Stimulated activated CD4-positive, alpha-beta T cell treated with anti-CD3 and anti-CD28 coated beads, Interleukin-1b, Interleukin-23, amount 100 ng/mL, for 4 hours (primary cell): ENCODE measurements at places on chromosomes 2 and 18.

DNA sequence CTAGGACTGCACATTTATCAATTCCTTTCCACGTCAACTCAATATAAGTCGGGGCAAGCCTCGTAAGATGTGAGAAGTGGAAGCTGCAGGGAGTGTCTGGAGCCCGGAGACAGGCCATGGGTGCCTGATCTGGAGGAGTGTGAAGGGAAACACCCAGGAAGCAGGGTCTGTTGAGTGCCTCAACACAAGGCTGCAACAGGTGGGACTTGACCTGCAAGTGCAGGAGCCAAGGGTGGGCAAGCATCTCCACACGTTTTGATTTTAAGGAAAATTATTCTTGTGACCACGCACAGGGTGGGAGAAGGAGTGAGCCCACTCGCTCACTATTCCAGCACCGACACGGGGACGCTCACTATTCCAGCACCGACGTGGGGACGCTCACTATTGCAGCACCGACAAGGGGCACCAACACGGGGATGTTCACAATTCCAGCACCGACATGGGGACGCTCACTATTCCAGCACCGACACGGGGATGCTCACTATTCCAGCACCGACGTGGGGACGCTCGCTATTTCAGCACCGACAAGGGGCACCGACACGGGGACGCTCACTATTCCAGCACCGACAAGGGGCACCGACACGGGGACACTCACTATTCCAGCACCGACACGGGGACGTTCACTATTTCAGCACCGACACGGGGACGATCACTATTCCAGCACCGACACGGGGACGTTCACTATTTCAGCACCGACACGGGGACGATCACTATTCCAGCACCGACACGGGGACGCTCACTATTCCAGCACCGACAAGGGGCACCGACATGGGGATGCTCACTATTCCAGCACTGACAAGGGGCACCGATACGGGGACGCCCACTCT lies 197.3 kb downstream of the EIPR1 start:
- DNase-seq: no peak

DNA sequence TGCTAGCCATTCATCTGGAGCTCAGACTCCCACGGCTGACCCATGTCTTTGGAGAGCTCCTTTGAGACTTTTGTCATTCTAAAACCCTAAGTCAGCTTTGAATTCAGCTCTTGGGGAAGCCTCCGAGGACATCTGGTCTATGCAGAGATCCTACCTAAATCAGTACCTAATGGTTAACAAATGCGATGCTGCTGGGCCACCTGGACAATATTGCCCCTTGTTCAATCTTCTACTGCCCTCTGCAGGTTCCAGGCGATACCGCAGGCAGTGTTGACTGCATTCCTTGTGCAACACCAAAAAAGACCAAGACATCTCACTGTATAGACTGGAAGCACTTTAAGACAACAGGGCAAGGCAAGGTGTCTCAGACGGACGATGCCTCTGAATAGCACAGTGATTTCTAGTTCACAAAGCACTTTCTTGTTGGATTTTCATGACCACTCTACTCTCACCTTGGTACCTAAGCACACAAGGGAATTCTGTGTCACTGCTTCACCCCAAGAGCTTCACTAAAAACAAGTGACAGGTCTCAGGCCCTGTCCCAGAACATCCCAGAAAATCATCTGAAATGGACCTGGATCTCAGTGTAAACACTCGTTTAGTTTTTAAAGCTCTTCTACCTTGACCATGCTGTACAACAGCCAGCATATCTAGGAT lies 80.9 kb downstream of the XDH start:
- peak; percentile 64 for DNase-seq

DNA sequence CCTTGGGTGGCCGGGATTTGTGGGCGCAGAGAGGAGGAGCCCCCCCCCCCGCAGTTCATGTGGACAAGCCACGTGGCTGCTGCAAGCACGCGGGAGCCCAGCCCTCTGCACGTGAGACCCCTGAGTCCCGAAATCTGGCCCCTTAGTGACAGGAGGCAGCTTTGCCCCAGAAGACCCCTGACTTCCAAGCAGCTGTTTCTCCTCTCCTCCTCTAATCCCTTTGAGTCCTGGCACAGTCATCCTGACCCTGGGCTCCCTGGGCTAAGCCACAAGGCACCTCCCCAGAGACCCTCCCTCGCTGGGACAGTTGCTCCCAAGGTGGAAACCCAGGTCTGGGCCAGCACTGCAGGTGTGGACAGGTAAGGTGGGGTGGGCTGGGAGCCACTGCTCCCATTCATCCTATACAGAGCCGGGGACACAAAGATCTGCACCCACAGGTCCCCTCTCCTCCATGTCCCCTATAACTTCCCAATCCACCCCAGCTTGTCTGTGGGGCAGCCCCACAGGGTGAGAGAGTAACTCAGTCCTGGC lies 923 bp downstream of the TEKT4 start:
- DNase-seq: no peak

DNA sequence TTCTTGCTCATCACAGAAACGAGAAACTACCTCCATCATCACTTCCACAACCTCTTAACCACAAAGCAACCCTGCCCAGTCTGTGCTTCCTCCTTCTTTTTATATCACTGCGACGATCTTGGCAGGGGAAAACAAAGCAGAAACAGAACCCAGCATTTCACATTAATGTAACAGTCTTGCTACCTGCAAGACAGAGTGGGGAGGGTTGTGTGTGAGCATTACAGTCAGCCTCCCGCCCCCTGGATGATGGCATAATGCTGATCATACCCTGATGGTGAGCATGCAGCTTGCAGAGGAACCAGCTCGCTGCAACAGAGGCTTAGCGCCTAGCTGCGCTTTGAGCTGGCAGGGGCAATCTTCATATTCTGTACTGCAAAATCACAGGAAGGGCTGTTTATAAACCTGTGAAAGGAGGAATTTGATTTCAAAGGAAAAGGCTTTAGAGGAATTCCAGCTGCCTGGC lies 376.1 kb downstream of the IRS1 start:
- DNase-seq: peak; percentile 0

DNA sequence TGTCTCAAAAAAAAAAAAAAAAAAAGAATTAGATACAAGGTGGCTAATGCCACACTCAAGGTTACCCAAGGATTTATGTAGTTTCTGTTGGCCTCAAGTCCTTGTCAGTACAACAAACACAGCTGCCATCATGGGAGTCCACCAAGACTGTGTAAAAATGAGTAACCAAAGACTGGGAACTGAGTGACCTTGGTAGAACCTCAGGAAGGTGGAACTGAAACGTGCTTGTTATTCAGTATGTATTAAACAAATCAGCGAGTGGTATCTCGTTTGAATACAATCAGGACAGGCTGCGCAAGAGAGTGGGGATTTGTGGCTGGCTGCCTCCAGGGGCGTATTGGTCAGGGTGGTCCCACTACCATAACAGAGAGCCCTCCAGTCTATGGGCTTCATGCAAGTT lies 1.6 kb upstream of the SFTPB start:
- no peak for DNase-seq

DNA sequence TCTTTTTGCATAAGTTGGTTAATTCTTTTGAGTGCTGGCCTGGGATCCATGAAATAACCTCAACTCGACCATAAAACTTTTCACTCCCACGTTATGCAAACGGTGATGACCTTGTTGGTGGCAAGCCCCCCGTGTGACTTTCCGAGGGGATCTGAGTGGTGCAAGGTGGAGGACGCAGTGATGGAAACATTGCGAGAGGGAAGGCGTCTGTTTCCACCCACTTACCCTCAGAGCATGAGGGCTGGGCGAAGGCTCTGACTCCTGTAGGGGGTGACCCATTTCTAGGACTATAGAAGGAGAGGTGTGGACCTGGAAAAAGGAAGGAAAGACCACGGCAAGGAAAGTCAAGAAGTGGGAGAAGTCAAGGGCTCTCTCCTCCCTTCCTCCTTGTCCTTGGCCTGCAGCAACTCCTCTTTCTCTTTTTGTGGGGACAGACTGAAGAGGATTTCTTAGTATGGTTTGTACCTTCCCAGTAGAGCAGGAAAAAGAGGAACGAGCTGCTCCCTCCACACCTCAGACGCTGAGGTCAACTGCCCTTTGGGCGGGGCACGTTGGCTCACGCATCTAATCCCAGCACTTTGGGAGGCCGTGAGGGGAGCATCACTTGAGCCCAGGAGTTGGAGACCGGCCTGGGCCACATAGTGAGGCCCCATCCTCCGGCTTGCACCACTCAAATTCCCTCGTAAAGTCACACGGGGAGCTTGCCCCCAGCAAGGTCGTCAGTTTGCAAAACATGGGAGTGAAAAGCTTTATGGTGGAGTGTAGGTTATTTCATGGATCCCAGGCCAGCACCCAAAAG lies 15.5 kb upstream of the CD8A start:
- DNase-seq: no peak

- DNase-seq: no peak
These were observed 191.6 kb upstream of the SLC14A2 start for GRCh38 chr18:45423659-45424058.

GRCh38 chr2:158745067-158745865 lies 49.9 kb upstream of the DAPL1 start:
- peak; percentile 15 for DNase-seq

DNA sequence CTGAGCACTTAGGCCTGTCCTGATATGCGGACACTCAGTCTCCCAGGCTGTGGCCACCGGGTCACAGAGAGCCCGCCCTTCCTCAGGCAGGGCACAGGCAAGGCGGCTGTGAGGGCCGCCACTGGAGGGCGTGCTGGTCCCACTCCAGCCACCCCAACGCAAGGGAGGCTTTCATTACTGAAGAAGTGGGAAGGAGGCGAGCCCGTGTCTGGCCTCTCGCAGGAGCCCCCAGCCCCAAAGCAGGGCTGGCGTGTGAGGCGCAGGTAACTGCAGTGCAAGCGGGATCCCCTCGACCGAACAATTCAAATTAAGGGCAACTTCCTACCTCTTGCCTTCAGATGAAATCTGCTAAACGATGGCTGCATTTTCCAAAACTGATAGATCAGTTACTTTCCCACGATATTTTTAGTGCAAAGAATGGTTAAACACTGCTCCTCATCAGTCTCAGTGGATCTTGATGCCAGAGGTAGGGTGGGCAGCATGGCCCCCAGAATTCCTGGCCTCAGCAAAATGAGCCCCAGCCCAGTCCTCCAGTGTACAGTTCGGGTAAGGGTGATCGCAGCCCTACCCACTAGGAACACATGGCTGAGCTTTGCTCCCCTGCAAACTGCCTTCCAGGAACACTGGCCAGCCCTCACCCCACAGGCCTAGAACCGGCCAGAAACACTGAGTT lies 97.2 kb downstream of the SEPTIN10 start:
- DNase-seq: no peak

GRCh38 chr2:57990118-57990725 lies 56.4 kb upstream of the VRK2 start:
- no peak for DNase-seq

DNA sequence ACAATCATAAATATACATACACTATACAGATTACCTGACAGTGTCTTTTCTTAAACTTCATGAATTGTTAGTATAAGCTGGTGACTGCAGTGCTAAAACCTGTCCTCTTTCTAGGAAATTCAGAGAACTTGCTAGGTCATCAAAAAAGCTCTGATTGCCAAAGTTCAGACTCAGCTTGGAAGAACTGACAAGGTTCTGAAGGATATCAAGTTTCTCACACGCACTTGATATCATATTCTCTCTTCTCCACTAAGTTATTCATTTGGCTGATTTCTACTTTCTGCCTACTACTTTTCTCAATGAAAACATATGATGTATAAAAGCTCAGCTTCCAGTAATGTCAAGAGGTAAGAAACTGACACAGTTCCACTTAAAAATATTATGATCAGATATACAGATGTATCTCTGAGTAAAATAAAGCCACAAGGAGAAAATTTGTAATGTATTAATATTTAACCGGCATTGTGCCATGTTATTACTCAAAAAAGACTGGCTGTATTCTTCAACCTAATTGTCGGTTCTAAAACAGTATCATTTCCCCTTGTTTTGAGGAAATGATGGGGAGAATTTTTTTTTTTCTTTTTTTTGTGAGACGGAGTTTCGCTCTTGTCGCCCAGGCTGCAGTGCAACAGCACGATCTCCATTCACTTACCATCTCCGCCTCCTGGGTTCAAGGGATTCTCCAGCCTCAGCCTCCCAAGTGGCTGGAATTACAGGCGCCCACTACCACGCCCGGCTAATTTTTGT lies 2.4 kb downstream of the OSBPL1A start:
- DNase-seq: no peak

- peak; percentile 19 for DNase-seq
These were observed 32.8 kb upstream of the ACKR3 start for GRCh38 chr2:236536727-236537398.

- DNase-seq: no peak
These were observed 185.8 kb upstream of the ARL4C start for GRCh38 chr2:234682492-234683228.

DNA sequence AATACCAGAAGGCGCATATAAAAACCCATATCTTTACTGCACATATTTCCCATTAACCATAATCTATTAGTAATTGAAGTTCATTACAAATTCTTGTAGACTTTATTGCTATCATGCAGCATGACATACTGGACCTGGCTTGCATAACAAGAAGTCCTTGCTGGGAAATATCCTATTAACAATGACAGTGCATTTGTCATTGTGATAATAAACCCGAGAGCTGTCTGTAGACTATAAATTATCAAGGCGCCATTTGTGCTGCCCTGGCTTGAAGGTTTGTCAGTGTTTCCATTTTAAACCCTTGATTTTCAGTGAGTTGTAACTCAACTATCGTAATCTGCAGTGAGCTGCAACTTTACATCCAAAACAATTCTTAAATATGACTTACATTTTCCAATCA lies 59.0 kb downstream of the HNMT start:
- DNase-seq: no peak

DNA sequence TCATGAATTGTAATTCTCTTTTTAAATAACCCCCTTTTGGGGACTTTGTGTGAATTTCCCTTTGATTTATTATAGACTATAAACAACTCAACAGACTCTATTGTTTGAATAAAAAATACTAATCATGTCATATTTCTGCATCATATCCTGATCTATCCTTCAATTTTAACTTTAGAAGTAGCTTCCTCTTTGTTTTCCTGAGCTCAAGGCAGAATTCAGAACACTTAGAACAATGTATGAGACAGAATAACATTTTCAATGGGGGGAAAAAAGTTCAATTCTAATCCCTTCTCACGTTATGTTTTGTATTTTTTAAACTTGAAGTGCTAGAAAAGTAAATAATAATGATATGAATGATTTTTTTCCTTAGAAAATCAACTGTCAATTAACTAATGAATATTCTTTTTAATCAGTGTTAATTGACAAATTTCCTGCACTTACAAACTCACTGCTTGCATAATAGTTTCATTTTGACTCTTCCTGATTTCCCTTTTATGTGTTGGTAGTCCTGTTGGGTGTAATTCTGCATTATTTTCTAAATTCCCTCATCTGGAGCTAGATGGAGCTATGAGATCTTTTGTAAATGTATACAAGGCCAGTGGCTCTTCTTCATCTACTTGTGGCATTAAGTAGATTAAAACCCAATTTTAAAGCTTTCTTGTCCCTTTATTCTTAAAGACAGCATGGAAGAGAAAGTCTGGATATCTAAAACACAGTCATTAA lies 326.1 kb downstream of the PARD3B start:
- no peak for DNase-seq
